ENCODE measurements at places on chromosomes 2 and 18.

GRCh38 chr2:48938231-48938630 lies 182.7 kb upstream of the LHCGR start:
- DNase-seq, result no peak

DNA sequence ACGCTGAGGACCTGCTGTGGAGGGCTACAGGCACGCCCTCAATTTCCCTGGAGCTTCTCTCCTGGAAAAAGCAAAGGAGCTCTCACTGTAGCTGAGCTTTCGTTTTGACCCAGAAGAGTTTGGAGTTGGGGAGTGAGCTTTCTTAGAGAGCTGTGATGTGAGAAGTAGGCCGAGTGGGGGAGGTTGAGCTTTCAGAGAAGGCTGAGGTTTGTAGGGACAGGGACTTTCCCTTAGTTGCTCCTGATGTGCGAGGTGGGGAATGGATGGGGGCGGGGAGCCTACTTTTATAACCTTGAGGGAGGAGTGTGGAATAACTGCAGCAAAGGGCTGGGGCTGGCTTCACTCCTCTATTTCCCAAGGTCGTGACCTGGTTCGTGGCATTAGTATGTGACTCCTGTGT lies 47.1 kb downstream of the ZNF532 start:
- no peak for DNase-seq

DNA sequence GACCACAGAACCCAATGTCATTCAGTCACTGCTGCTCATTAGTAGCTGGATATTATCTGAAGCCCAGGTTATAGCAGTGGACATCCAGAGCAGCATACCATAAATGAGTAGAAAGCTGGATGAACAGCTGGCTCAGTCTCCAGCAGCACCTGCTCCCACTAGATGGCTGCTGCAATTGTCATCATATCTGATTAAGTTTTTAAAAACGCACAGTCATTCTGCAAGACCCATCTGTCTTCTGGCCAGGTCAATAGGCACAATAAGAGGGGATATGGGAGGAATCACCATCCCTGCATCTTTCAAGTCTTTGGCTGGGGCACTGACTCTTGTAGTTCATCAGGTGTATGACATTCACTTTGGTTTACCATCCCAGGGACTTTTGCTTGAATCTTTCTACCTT lies 55.1 kb upstream of the XDH start:
- DNase-seq, result no peak

DNA sequence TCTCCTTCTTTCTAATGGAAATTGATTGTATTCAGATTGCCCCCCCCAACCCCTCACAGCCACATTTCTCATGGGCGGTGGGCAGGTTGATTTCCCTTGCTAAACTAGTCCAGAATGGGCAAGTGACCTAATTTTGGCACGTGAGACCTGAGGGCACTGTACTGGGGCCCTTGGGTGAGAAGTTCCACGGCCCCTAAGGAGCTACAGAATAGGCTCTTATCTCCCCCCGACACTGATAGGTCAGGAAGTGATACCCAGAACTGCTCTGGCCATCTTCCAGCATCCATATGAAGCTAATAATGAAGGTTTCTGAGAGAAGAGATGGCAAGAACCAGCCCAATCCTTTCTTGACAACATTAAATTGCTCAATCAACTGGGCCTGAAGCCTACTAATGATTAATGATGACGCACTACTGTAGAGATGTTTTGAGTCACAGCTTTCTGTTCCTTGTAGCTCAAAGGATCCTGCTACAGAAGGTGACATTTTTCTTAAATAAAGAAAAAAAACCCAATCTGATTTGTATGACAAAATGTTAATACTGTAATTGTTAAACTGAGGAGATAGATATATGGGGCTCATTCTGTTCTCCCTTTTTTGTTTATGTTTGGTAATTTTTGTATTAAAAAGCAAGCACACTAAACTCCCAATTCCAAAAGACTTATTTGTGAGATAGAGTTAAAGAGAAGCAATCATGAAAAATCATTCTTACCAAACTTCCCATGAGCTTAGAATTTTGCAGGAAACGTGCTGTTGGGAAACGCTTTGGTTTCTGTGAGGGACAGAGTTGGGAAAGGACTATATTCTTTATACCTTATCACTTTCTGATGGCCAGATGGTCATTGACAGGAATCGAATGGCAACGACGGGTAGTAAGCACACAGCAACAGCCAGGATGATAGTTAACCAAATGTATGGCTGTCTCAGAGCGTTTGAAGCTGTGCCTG lies 28.2 kb upstream of the NARS1 start:
- DNase-seq, result no peak

DNA sequence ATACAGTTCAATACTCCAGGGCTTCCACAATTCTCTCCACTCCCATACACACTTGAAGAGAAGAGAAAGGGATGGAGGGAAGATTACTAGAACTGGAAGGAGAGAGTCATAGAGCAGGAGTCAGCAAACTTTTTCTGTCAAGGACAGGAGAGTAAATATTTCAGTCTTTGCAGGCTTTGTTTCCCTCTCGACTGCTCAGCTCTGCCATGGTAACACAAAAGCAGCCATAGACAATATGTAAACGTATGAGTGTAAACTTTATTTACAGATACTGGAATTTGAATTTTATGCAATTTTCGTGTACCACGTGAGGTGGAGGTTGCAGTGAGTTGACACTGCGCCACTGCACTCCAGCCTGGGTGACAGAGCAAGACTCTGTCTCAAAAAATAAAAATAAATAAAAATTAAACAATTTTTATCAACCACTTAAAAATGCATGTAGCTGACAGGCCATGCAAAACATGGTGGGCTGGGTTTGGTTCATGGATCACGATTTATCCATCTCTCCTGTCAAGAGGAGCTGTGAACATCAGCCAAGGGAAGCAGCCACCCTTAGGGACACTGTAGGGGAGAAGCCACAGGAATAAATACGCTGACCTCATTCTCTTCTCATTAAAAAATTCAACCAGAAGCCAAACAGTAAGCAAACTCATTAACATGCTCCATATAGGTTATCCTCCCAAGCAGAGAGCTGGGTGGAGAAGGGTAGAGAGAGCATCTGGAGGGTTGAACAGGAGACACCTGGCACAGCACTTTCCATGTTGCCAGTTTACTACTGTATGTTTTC lies 266.4 kb upstream of the FN1 start:
- no peak for DNase-seq

- DNase-seq, result no peak
These were observed 56.8 kb downstream of the TWIST2 start for GRCh38 chr2:238904716-238905115.

- DNase-seq, result no peak
These were observed 4.3 kb downstream of the AGPS start for GRCh38 chr2:177396703-177397460.

DNA sequence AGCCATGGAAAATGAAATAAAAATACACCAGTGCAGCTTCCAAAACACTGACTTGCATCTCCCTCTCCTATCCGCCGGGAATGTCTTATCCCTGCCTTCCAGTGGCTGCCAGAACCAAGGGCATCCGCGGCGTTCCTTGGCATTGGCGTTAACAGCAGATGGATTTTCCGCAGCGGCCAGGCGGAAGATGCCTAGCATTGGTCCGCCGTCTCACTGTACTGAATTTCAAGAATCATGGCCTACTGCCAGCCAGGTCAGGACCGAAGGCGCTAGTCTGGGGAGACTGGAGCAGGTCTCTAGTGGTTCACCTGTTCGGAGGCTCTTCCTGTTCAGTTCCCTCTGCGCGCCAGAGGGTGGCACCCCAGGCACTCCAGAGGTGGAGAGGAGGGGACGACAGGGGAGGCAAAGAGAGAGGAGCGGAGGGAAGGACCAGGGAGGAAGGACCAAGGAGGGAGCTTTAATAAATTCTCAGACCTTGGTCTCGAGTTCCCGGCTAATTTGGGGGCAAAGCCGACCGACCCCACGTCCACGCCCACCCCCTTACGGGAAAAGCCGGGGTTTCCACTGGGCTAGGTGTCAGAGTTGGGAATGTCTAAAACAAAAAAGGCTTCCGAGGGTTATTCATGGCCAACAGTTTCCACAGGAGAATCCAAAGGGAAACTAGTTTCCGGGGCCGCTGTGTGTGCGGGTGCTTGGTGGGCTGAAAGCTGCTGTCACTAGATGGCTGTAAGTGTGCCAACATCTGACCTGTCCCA lies 3.7 kb upstream of the BCL2L11 start:
- DNase-seq, result peak; percentile 41

- DNase-seq, result no peak
These were observed 337.8 kb upstream of the TCF4 start for GRCh38 chr18:55925772-55926171.

GRCh38 chr2:81901017-81901416 lies 1596.5 kb upstream of the LRRTM1 start:
- DNase-seq, result no peak

GRCh38 chr18:31655354-31655753 lies 29.0 kb downstream of the B4GALT6 start:
- DNase-seq, result no peak

DNA sequence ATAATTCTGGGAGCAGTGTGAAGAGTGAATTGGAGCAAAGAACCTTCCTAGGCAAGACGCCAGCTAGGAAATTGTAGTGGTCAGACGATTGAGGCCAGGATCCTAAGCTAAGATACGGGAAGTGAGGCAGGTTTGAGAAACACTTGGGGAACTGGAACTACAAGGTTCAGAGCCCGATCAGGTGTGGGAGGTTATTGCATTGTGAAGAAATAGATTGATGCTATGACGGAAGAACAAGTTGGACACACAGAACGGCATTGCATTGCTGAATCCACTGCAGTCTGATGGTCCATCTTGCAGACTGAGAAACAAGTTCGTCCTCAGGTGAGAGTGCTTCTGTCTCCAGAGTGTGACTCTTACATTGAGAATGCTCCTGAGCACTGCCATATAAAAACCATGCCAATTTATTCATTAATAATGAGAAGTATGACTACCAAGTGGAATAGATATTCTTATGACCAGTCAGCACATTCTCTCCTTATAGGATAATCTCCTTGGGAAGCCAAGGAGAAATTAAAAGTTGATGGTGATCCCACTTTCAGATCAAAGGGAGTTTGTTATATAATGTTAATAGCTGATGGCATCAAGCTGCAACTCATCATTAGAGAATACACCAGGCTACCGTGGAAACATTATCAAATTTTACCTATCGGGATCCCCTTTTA lies 30.9 kb downstream of the ANTXR1 start:
- no peak for DNase-seq

GRCh38 chr2:19462256-19462645 lies 103.8 kb upstream of the OSR1 start:
- no peak for DNase-seq

- no peak for DNase-seq
These were observed 38.4 kb upstream of the MBP start for GRCh38 chr18:77170890-77171410.

- no peak for DNase-seq
These were observed 33.6 kb downstream of the TMEM177 start for GRCh38 chr2:119712571-119712970.

- no peak for DNase-seq
These were observed 92.3 kb downstream of the SEPTIN10 start for GRCh38 chr2:109521233-109522062.

DNA sequence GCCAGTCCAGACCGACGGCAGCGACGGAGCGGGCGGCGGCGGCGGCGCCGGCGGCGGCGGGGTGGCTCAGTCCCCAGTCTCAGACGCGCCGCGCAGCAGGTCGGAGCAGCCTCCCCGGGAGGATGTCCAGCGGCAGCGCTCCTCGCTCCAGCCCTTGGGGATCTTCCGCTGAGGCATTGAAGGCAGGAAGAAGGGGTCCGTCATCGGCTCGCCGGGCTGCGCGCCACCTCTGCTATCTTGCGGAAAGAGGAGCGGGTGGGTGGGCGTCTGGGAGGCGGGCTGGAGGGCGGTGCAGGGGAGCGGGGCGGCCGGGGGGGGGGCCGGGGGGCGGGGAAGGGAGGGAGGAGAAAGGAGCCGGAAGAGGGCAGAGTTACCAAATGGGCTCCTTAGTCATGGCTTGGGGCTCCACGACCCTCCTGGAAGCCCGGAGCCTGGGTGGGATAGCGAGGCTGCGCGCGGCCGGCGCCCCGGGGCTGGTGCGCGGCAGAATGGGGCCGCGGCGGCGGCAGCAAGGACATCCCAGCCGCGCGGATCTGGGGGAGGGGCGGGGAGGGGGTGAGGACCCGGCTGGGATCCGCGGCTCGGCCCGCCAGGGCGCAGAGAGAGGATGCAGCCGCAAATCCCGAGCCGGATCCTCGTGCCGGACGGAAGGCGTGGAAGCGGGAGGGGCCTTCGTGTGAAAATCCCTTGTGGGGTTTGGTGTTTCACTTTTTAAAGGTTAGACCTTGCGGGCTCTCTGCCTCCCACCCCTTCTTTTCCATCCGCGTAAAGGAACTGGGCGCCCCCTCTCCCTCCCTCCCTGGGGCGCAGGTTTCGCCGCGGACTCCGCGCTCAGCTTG lies at the start of gene NETO1:
NETO1 (minus strand) TSS at position 242 of the 839 bp plus-strand sequence. CDS start 696 bp downstream, outside the sequence.
- DNase-seq, result no peak

- no peak for DNase-seq
These were observed 175.4 kb upstream of the NETO1 start for GRCh38 chr18:73043211-73043610.

DNA sequence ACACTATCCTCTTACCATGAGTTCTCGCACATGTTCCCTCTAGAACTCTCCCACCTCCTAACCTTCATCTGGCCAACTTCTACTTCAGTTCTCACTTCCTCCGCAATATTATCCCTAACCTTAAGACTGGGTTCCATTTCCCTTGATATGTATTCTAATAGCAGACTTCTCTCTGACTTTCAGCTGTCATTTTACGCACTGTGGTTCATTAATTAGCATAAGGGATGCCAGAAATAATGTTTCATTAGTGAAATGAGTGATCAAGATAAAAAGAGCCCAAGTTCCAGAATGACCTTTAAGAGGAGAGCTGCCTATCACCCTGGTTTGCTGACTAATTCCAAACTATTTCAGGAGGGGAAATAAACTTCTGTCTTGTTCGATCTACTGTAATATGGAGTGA lies 108.6 kb upstream of the CCDC150 start:
- no peak for DNase-seq

DNA sequence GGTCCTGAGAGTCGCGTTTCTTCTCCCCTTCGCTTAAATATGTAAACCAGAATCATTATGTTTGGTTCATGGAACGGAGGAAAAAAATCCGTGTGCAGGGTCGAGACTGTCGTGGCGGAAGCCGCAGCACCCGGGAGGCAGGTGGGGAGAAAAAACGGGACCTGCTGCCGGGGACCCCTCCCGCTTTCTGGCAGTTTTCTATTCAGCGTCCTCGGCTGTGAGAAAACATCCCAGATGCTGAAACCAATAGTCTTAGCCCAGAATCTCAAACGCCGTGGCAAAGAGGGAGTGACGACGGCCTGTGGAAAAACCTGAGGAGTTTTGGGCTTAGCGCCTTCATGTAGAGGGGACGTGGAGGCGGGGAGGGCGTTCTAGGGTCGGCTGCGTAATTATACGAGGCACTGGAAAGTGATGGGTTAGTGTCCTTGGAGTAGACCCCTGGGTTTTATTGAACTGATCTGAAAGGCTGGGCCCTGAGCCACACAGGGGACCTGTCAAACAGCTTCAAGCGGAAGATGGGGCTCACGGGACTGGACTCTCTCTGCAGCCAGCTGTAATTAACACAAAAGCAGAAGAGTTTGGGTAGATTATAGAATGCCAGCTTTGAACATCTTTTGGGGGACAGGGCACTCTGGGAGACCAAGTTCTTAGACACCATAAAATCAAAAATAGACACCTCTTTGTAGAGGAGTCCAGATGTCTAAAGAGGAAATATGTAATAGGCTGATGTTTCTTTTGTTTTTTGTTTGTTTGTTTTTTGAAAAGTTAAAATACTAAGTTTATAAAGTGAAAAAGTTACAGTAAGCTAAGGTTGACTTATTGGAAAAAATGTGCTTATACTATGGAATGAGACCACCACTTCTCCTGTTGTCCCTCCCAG lies 834 bp upstream of the BUB1 start:
- DNase-seq, result no peak

- no peak for DNase-seq
These were observed 923.2 kb downstream of the CPS1 start for GRCh38 chr2:211479536-211480150.
